CD4-positive, alpha-beta T cell (primary cell): ENCODE measurements at places on chromosomes 7 and 10.

DNA sequence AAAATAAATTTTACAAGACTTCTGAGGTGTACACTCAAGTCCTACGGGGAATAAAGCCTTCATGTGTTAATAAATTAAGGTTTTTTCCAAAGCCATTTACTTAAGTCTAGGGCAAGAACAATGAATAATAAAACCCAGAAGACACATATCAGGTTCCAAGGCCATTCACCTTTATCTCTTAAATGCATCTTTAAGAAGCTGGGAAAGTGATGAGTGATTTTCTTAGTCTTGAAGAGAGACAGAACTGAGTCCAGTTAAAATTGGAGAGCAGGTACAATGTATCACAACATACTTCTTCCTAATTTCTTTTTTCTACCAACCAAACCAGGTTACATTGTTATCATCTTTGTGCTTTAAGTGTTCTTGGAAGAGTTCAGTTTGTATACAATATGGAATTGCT is 189.5 kb downstream of the RAPGEF5 start:
- DNase-seq, result no peak

DNA sequence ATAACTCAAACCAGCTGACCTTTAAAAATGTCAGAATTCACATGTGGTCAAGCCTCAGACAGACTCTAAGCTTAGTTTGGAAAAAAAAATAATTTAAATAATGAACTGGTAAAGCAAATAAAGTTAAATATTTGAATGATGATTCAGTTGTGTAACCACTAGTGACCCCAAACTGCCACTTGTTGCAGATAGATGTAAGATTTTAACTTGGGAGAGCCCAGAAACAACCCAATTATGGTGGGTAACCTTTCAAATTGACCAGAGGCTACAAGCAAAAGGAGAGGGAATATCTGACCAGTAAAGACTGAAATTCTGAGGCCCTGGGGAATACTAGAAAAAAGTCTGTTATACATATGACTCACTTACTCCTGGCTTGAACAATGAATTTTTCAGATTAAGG is 268.1 kb downstream of the HPSE2 start:
- no peak for DNase-seq

DNA sequence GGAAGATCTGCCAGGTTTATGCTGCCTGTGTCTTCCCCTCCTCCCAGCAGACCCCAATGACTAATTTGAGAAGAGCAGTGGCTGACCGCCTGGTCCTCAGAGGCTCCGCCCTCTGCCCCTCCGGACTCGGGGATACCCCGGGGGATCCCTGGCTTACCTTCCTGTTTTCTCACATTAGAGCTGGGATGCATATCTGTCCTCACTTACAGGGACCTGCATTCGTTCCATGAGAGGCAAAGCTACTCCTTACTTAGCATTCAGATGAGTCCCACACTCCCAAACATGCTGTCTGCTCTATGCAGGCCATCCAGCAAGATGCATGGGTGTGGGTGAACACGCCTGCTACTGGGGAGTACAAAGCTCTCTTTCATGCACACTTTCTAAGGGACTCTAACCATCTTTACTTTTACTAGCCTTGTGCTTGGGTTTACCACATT is 24.0 kb downstream of the VOPP1 start:
- no peak for DNase-seq

- DNase-seq, result no peak
These were observed 72.5 kb upstream of the ANKRD1 start for GRCh38 chr10:90993340-90993739.

GRCh38 chr7:124031406-124031805 is 1.5 kb downstream of the TMEM229A start:
- DNase-seq, result no peak

DNA sequence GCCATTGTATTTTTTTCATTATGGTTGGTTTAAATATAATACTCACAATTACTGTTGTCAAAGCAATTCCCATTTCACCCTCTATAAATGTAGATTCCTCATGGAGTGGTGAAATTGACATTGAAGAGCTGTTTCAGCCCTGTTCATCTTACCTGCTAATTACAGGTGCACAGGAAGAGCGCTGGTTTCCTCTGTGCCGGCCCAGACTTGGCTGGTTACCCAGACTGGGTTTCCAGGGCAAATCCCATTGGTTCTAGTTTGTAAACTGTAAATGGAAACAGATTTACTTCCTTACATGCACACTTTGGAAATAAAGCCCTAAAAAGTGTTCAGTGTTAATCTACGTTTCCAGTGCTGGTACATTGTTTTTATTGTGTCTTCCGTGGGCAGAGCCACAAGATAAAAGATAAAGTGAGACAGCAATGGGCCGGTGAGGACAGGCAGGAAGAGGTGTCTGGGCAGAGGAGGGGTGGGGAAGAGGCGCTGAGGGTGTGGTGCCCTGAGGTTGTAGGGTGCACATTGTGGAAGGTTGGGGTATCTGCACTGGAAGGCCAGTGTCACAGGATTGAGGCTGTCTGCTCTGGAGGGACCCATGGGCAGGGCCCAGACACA is 71.6 kb upstream of the ZPBP start:
- DNase-seq, result peak; percentile 25

GRCh38 chr7:95917634-95918033 is 145.3 kb downstream of the DYNC1I1 start:
- DNase-seq, result no peak

DNA sequence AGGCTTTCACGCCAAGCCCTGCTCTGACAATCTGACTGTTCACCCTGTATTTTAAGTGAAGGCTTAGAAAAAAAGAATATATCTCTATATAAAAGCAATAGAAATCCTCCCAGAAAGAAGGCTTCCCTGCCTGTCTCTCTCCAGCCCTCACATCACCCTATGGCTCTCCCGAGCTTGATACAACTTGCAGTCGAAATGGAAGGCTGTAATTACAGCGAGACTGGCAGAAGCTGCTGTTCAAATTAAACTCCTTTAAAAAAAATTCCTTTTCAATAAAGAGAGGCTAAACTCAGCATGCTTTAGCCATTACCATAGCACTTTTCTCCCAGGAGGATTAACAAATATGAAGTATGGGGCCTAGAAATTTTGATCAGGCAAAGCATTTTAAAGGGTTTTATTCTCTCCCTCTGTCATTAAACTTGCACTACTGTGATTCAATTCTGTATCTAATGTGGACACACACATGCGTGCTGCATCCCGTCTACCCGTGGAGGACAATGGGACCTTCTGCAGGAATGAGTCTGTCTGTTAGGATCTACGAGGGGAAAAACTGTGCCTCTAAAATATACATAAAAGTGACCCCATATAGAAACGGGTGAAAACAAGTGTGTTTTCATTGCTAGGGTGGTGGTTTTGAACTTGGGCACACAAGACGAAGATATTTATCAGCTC is 223.8 kb downstream of the USP6NL start:
- DNase-seq, result no peak

DNA sequence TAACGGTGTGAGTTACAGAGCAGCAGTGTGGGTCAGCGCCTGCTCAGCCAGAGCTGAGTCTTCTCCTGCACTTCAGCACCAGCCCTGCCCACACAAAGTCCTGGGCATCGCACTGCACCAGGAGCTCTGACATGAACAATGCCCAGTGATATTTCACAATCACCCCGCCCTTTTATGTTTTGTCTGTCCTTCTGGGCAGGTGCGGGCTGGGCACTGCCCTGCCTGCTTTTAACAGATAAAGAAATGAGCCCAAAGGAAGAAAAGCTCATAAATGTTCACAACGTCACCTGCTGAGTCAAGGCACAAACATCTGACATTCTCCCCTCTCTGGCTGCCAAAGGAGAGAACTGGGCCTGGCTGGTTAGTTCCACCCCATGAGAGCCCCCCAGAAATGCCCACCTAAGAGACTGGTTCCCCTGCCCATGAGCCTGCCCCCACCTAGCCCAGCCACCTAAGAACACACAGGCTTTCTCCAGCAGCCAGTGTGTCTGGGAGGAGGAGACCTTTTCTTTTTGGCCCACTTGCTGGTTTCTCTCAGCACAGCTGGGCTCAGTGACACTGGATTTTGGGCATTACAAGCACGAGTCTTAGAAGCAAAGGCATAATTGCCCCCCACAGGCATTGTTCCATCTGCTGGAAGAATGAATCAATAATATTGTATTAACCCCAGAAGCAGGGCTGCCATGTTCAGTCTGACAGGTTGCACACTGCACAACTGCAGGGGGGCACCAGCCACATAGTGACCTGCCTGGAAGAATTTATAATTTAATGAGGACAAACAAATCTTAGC is 22.3 kb downstream of the CALML3 start:
- DNase-seq, result no peak

DNA sequence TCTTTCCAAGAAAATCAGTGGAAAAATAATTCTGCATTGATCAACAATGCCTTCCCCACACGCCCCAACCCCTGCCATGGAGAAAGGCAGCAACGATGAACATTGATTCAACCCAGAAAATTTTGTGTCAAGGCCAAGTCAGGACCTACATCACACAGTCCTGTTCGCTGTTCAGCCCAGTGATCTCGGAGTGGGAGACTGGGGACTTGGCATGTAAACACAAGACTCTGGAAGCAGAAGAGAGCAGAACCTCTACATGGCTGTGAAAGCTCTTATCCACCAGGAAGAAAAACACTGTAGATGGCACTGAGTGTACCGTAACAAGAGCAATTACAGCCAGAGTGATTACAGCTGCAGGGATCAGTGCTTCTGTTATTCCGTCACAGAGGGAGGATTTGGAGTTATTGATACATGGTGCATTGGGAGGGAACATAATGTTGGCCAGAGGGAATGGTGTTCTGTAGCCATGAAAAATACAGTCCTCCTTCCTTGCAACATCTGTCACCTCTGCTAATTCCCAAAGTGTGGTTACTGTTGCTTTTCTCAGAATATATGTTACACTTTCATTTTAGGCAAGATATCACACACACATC is 136.6 kb downstream of the IQUB start:
- no peak for DNase-seq
